ENCODE measurements at places on chromosomes 6 and 20.
A peak's percentile ranks its signal among the peaks of the same experiment; 100 is the strongest.

DNA sequence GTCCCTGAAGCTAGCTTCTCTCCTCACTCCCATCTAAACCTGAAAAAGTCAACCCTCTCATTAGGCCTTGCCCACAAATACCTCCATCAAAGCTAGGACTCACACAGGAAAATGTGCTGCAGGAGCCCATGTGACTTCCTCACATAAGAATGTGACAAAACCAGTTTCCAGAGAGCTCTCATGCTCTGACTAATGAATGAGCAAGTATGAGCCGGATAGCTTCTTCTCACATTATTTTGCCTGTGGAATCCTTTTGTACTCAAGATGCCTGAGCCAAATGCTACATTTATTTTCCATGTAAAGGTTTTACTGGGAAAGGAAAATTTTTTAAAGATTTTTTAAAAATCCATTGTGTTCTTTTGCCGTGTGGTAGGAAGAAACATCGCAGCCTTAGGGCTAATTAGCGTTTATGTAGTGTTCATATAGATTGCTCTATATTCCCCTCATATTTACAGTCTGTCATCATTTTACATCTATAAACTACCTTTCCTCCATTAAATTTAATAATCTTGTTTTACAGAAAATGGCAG lies 68.6 kb upstream of the CCN6 start:
- no peak for DNase-seq

DNA sequence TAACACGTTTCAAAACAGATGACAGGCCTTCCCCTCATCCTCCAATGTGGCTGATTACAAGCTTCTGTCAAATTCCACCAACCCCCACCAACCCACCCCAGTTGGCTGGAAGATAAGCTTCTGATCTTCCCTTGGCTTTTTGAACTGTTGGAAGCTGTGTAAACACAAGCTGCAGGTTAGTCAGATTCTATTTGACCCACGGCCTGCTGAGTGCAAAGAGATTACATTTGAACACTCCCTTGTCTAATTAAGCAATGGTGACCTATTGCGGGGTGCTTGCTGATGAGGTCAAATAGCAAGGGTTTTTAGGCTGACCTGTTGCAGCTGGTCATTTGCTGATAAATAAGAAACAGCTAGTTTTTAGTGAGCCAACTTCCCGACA lies 379.7 kb downstream of the BMP2 start:
- DNase-seq = no peak

GRCh38 chr20:34120213-34120612 lies 8.2 kb upstream of the EIF2S2 start:
- no peak for DNase-seq

DNA sequence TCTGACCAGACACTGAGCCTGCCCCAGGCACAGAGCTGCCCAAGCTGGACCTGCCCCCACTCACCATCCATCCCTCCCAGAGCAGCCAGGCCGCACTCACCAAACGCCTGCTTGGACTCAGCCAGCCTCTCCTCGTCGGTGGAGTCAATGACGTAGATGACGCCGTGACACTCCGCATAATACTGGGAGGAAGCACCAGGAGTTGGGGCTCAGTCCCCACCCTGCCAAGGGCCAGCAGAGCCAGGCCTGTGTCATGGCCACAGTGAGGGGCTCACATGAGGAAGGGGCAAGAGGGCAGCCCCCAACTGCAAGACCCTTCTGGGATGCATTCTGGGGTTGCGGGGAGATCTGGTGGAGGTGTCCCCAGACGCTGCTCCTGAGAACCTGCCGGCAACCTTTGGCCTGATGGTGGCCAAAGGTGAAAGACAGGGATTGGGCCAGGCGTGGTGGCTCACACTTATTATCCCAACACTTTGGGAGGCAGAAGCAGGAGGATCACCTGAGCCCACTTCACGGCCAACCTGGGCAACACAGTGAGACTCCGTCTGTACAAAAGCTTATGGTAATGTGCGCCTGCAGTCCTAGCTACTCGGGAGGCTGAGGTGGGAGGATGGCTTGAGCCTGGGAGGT lies 5.6 kb downstream of the ARFRP1 start:
- DNase-seq = no peak

- DNase-seq = no peak
Observed at GRCh38 chr20:20292472-20292871, 75.4 kb upstream of the INSM1 start.

- DNase-seq = peak; percentile 45
Observed at GRCh38 chr20:45347936-45348778, at the start of gene SDC4. TSS of gene SDC4 (minus strand) at chr20:45348424. CDS start at chr20:45348384, 40 bp downstream.

DNA sequence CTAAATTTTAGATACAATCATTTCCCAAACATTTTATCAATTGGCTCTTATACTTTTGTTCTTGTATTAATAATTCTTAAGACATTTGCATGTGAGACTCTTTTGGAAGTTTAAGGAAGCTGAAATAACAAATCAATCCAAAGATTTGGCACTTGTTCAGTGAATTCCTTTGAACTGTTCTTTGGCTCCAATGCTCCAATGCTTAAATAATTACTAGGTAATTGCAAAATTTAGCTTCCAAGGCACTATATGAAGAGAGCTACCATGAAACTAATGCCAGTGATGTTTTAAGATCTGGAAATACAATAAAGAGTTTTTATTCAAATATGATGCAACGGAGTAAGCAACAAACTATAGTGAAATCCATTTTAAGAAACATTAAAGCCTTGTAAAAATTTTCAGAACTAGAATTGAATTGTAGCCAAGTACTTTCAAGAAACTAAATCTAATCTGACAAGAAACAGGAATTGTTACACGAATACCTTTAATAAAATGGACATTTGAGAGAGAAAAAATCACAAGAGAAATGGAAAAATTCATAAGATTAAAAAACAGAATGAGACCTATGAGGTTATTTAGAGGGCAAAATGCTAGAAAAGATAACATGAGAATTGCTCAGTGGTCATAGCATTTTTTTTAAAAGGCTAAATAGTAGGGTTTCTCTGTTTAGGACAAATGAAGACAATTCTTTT lies 43.6 kb upstream of the SMLR1 start:
- DNase-seq = no peak

DNA sequence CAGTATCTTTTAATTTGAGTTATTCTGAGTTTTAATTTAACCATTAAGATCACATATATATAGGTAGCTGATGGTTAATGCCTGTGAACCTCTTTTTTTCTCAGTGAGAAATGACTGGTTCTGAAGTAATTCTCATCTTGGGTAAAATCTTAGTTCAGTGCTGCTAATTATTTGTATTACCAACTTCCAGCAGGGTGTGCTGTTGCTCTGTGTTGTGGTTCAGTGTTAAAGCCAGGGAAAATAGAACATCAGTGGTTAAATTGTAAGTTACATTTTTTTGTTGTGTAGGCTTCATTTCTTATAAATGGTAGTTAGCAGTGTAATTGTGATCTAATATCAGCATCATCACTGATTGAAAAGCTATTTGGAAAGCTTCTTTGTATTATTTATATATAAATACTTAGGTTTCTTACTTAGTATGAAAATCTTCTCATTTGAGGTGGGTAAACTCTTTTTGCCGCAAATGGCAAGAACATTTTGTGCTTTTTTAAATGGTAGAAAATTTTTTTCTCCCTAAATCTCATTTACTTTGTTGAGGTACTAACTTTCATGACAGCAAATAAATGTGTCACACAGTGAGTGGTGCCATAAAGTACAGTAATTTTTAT lies 43.7 kb downstream of the CDC5L start:
- DNase-seq = peak; percentile 28

DNA sequence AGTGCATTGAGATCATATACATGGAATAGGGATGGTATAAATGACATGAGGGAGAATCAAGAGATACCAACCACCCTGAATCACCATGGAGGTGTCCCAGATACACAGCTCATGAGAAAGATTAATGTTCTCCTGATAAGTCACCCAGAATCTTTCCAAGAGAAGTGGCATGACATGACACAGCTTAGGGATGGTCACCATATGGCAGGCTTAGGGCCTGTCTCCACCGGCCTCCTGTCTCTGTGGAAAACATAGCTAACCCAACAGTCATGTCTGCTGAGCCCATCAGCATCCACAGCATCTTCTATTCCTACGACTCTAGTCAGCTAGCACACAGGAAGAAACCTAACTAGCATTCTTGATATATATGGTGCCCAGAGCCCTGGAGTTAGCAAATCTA lies 133.3 kb downstream of the IPCEF1 start:
- no peak for DNase-seq

GRCh38 chr6:158764183-158764849 lies 54.9 kb downstream of the EZR start:
- no peak for DNase-seq

DNA sequence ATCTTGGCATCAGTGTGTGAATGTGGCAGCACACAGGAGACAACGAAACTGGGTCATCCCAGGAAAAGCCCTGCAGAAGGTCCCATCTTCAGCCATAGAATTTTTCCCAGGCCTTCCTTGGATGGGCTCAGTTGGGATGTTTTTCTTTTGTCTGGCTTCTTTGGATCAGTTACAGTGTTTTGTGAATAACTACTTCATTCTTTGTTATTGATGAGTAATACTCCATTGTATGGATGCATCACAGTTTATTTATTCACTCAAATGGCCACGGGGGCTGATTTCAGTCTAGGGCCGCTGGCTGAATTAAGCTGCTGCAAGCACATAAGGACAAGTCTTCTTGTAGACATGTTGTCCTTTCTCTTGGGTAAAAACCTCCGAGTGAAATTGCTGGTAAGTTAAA lies 81.3 kb upstream of the CD93 start:
- no peak for DNase-seq

- no peak for DNase-seq
Observed at GRCh38 chr6:9062596-9062995, 627.3 kb upstream of the SLC35B3 start.

GRCh38 chr6:32941214-32941768 lies 463 bp upstream of the HLA-DMB start:
- no peak for DNase-seq

GRCh38 chr20:1949347-1950100 lies 44.3 kb downstream of the PDYN start:
- DNase-seq = no peak

- DNase-seq = no peak
Observed at GRCh38 chr6:39018103-39018502, 30.5 kb upstream of the GLP1R start.

DNA sequence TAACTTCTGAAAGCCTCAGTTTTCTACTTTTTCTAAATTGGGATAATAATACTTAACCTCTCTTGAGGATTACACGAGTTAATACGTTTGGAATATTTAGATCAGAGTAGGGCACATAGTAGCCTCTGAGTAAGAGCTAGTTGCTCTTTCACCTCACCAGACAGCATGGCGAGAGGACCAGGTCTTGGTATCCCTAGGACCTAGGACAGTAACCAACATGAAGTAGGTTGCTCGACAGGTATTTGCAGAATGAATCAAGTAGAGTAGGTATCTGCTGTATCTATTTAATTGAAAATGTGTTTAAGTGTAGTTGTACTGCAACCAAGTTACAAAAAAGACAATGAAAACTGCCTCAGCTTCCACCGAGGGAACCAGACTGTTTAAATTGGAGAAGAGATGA lies 1.4 kb downstream of the CDC5L start:
- no peak for DNase-seq

GRCh38 chr6:26408828-26409730 lies 7.0 kb downstream of the BTN3A1 start:
- no peak for DNase-seq

- no peak for DNase-seq
Observed at GRCh38 chr6:52019881-52020280, 67.5 kb downstream of the PKHD1 start.

DNA sequence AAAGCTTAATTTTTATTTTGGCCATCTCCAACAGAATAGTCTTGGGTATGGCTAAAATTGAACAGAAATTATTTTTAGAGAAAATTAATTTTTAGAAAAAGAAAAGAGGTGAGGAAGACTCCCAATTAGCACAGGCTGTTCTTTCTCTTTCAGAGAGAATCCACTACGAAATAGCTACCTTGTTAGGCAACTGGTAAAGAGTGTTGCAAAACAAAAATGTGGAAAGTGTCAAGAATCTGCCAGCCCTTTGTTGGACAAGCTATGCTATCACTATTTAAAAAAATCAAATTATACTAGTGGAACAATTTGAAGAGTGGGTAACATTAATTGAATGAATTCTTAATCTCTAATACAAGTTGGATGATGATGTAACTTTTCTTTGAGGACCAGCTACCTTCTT lies 19.2 kb upstream of the ZSCAN9 start:
- DNase-seq = no peak

DNA sequence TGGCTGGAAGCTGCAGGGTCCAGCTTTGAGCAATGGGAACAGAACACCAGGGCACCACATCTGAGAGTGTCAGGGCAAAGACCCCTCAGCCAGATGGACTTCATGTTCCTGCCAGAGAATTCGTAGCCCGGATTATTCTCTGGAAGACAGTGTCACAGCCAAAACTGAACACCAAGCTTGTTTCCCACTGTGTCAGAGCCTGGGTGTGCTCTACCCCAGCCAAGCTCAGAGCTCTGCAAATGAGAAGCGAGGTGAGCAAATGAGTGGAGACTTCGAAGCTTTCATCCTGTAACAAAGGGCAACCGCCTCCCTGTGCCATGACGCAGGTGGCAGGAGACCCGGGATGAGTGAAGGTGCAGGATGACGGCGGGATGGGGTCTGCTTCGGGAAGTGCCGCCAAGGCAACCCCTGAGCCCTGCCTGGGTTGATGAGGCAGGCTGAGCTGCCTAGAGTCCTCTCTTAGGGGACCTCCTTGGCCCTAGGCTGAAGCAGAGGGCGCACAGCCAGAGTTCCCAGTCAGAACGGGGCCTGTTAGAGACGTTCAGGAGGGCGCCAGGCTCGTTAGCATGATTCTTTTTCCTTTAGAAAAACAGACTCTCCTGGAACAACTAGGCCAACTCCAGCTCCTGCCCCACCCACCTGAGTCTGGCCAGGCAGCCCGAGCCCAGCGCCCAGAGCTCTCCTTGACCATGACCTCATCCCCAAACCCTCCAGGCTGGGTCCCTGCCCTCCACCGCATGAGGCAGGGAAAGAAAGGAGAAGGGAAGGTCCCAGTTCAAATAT lies 187.7 kb downstream of the SOD2 start:
- no peak for DNase-seq

GRCh38 chr20:40893610-40894236 lies 134.9 kb upstream of the TOP1 start:
- DNase-seq = no peak

DNA sequence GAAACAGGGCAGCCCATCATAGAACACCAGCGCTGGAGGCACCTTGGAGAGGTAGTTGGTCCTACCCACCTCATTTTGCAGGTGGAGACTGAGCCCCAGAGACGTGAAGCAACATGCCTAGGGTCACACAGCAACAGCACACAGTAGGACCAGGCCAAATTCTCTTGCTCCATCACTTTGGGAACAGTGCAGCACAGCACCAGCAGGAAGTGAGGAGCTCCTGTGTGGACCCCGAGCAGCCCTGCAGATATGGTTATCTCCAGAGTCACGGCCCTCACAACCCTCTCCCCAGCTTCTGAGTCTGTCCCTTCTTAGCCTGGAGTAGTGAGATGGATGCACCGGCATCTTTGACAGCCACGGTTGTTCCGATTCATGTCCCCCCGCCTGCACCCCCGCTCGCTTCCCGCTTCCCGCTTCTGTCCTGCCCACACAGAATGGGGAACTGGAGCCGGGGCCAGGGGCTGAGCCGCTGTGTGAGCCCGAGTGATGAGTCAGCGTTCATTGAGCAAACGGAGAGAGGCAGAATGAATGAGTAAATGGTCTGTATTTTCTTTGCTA lies 72.6 kb upstream of the DUSP22 start:
- no peak for DNase-seq
